Lung (tissue), 17 donors: ENCODE measurements at places on chromosomes 2 and 18. TPM values are rescaled to one million over a fixed set of nuclear protein-coding genes. Genes with fewer than 3 reads are reported as not detected.

Gene UCN
- 2.0 TPM for total RNA-seq

DNA sequence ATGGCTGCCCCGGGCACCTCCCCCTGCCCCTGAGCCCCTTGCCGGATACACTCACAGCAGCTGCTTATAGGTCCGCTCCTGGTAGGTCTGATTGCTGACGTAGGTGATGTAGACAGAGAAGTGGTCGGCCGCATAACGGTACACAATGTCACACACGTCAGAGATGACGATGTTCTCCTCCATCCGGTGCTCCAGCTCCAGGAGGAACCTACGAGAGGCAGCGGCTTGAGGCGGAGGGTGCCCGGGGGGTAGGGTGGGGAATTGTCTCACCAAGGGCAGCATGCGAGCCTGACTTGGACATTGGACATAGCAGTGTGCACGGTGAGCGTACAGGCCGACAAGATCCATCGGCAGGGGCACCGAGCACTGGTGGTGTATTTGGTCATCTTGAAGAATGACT, 22.8 kb downstream of the SNORC start:
- H3K4me3 ChIP-seq, result no peak overlapping the region
- peaks cover 3% of the 10 kb centered on the region for H3K4me1 ChIP-seq
- H3K27me3 ChIP-seq, result no peaks in the 10 kb centered on the region
- no peak for DNase-seq

DNA sequence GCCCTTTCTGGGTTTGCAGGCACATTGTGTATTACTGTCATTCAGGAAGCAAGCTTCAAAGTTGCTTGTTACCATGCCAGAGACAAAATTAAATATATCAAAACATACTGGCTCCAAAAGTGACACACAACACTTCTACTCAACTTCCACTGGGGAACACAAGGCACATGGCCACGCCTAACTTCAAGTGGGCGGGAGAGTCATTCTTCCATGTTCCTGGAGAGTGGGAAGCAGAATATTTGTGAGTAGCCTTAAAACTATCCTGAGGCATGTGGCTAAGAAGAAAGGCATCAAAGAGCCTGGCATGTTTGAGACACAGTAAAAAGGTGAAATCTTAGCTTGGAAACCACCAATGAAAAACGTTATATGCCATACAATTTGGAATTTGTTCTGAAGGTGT, 90.5 kb upstream of the TACR1 start:
- H3K36me3 ChIP-seq, result no peaks in the 10 kb centered on the region
- no peaks in the 10 kb centered on the region for H3K27me3 ChIP-seq
- H3K27ac ChIP-seq, result no peak overlapping the region
- H3K4me1 ChIP-seq, result no peaks in the 10 kb centered on the region
- no peak for DNase-seq

DNA sequence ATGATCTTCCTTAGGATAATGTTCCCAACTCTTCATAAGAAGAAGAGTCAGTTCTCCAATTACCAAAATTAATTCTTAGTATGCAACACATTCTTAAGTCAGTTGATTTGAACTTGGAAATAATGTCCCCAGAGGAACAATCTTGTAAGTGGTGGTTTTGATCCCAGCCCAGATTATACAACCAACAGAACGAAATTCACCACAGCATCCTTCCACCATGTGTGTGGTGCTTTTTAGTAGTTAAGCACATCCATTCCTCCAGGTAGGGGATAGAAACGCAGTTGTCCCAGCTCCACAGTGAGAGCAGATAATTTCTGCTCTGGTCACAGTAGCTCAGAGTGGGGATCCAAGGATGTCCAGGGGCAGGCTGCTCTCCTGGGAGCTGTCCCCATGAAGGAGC, 161.7 kb upstream of the SLC39A10 start:
- H3K27ac ChIP-seq, result no peak overlapping the region
- no peak for DNase-seq
- H3K4me3 ChIP-seq, result no peak overlapping the region
- no peaks in the 10 kb centered on the region for H3K27me3 ChIP-seq
- H3K36me3 ChIP-seq, result no peaks in the 10 kb centered on the region
- no peaks in the 10 kb centered on the region for H3K4me1 ChIP-seq

DNA sequence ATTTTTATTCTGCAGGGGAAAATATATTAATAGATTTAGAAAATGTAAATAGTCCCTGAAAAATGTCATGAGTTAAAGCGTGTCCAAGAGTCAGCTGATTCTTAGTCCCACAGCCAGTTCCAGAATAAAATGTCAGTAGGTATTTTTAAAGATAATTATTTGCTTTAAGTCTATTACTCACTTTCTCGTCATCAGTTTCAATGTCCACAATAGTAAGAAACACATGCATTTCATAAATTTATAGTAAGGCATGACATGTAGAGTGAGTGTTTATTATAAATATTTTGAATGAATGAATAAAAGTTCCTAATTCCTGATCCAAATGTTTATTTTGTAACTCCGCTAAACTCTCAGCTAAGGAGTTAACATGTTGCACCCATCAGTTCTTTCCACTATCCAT, 1044.0 kb upstream of the PIK3C3 start:
- no peak for DNase-seq
- no peaks in the 10 kb centered on the region for H3K4me1 ChIP-seq
- no peaks in the 10 kb centered on the region for H3K36me3 ChIP-seq
